ENCODE measurements at places on chromosomes 2 and 18.

- DNase-seq = no peak
These were observed 154.1 kb downstream of the SMAD7 start for GRCh38 chr18:48796491-48797205.

GRCh38 chr18:80191264-80191663 lies 56.0 kb downstream of the PARD6G start:
- no peak for DNase-seq

DNA sequence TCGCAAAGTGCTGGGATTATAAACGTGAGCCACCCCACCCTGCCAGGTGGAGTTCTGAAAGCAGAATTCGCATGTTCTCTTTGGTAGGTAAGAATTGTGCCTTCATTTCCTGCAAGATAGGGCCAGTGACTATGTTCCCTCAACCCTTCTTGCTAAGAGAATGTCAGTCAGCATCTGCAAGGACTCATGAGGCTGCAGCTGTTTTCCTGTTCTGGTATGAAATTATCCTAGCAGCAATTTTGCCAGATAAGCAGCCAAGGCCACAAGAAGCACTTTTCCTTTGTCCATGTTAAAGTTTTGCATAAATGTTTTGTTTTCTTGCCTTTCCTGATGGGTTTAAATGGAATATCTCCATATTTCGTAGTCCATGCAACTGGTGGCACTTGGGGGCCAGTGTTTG lies 6.8 kb upstream of the ARHGAP28 start:
- no peak for DNase-seq

GRCh38 chr18:39962546-39962945 lies 1992.5 kb upstream of the PIK3C3 start:
- no peak for DNase-seq

DNA sequence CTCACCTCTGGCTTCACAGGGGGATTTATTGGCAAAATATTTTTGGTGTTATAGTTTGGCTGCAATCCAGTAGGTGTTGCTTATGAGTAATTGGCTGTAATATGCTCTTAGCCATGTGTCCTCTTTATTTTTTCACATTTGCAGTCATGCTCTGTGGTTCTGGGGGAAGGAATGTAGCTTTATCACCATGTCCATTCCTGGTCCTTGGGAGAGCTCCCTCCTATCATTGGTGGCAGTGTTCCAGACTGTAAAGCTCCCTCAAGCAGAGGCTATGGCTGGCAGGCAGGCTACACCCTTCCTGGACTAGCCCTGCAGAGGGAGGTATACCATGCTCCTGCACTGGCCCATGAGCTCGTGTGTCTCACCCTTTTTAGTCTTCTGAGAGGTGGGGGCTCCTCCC lies 120.0 kb upstream of the FSIP2 start:
- no peak for DNase-seq

- no peak for DNase-seq
These were observed 70.7 kb upstream of the HNRNPA3 start for GRCh38 chr2:177141866-177142265.

GRCh38 chr2:239611222-239611795 lies 210.5 kb upstream of the HDAC4 start:
- no peak for DNase-seq

- DNase-seq = no peak
These were observed 135.9 kb upstream of the ID2 start for GRCh38 chr2:8545695-8546611.

DNA sequence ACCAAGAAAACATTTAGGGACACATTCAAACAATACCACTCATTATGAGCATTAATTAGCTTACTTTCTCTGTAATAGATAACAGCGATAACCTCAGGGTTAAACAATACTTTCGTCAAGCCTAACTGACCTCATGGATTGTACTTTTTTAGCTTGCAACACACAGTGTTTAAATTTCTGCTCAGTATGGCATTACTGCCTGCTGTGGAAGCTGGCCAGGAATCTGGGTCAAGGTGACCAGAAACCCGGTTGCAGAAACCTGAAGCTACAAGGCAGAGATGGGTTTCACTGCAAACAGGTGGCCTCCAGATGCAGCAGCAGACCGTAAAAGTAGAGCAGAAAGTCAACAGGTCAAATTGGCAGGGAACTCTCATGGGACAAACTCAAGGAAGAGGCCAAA lies 123.8 kb upstream of the FHL2 start:
- no peak for DNase-seq

GRCh38 chr2:235670974-235671787 lies 177.3 kb downstream of the AGAP1 start:
- no peak for DNase-seq

DNA sequence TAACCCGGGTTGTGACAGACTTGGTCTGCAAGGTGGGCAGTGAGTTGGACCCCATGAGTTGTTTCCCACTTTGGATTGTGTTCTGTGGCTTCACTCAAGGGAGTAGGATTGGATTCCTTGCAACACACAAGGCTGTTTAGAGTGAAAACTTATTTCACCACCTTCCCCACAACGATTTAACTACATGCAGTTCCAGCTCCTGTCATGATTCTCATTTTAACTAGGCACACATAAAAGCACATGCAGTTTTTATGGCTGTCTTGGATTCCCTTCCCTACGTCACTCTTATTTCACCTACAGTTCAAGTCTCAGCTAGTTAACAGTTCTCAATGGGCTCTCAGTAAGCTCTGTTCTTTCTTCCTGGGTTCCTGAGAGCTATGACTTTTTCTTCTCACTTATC lies 15.9 kb downstream of the EFEMP1 start:
- DNase-seq = no peak

DNA sequence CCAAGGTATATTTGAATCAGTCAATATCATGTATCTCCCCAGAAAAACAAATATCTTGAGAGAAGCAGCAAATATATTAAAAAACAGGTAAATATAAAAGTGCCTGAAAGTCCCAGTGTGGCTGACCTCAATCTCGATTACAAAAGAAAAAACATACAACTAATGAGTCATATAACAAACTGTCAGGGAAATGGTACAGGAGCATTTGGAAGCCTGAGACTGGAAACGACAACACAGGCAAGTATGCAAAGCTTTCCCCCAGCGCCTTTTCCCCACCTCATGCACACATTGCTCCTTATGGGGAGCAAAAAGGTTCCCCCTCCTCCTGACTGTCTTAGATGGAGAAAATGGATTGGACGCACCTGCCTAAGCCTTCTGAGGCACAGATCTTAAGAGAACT lies 230.7 kb downstream of the TMX3 start:
- no peak for DNase-seq

GRCh38 chr2:138187221-138187620 lies 222.9 kb downstream of the HNMT start:
- no peak for DNase-seq

DNA sequence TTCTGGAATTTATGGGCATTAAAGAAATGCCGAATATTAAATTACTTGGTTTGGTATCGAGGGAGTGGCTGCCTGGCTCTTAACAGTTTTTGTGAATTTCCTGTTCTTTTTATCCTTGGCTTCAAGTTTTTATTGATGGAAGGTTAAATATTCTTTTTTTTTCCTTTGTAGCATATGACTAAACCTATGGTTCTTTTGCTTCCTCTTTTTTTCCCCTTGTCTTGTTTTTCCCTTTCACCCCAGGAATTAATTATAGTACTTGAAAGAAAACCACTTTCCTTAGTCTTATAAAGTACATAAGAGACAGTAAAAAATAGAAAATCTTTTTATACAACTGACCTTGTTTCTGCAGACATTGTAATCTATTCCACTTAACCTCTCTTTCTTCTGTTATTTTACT lies 42.4 kb downstream of the MGAT5 start:
- DNase-seq = no peak

- DNase-seq = no peak
These were observed 101.1 kb downstream of the SH3YL1 start for GRCh38 chr2:162473-163382.

DNA sequence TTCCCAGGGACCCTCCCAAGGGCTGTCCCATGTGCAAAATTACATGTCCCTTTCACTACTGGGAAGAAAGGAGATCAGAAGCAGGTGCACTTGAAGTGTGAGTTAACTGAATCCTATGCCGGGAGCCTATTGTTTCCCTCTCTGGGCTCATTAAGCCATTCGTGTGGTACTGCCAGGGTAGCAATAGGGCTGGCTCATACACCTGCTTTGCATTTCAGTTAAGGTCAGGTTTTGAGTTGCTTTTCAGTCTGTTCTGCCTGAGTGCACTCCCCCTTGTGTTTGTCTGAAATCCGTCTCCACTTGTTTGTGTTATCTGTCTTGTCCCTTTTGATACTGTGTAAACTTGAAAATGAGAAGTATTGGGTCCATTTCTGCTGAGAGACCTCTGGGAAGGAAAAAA lies 1232.6 kb upstream of the NRXN1 start:
- DNase-seq = no peak

DNA sequence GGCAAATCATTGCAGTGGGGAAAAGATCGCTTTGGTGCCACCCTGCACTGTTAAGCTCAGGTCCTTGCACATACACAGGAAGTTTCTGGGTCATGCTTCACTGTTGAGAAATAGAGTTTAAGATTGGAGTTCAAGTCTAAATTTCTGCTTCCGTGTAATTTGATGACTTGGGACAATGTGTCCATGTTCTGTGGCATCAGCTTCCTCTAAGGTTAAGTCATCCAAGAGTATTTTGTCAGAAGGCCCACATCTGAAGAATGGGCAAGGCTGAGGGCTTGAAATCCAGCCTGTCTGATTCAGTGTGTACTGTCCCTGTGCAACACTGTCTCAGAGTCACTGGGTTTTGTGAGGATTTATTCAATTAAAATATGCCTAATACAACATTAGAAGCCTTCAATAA lies 880.7 kb downstream of the SUCLG1 start:
- DNase-seq = no peak

- DNase-seq = no peak
These were observed 220.3 kb upstream of the EPAS1 start for GRCh38 chr2:46076875-46077274.

- no peak for DNase-seq
These were observed 132.7 kb upstream of the NDUFV2 start for GRCh38 chr18:8969639-8970390.

GRCh38 chr2:215396595-215397313 lies 39.1 kb downstream of the FN1 start:
- DNase-seq = no peak

- no peak for DNase-seq
These were observed 13.6 kb downstream of the PTPN18 start for GRCh38 chr2:130369311-130369964.

GRCh38 chr2:216081012-216081411 lies 597 bp downstream of the PECR start:
- DNase-seq = no peak

GRCh38 chr2:236794176-236794957 lies 224.7 kb downstream of the ACKR3 start:
- DNase-seq = no peak

DNA sequence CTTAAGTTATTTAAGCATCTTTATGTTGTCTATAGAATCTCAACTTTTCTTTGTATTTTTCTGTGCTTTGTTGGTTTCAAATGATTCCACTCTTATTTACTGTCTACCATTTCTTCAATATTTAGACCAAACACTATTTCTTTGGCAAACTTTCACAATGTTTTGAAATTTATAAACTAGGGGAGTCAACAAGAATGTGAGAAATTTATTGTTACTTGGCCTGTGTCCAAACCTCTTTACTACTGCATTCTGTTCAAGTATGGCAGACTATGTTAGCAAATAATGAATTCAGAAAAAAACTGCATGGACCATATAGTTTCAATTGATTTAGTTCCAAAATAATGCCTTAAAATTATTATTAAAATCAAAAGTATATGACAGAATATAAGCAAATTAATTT lies 470.2 kb downstream of the FBXO15 start:
- DNase-seq = no peak

DNA sequence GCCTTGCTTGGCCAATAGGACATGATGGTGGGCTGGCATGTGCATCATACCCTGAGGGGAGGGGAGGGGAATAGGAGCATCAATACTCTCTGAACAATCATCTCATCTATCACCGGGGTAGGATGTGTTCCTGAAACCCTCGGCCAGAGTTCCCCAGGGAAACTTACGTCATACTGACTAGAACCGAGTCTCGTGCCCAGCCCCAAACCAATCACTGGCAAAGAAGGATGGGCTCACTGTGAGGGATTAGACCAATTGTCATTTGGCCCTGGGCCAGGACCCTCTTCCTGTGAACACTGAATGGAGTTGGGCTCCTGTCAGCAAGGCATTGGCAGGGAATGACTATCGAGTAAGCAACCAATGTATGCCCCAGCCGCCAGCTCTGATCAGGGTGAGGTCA lies 261.5 kb downstream of the MYCN start:
- DNase-seq = no peak

DNA sequence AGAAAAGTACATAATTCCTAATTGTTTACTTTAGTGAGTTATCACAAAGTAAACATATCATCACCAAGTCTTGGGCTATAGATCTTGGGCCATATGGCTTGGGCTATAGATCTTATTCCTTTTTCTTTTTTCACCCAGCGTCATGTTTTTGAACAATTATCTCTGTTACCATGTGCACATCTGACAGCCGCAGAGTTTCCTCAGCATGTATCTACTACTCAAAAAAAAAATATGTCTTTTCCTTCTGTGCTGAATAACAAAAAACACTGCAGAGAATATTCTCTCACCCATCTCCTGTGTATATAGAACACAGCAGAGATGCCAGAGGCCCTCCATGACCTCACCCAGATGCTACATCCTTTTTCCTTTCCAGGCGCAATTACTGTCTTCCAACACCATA lies 76.2 kb upstream of the MYO3B start:
- no peak for DNase-seq
